ENCODE measurements at places on chromosomes 6 and 20. TPM values are rescaled to one million over a fixed set of nuclear protein-coding genes. Genes with fewer than 3 reads are reported as not detected.

Gene PLN
- 0.55 TPM for total RNA-seq

Gene ISM1
- total RNA-seq = 0.36 TPM

DNA sequence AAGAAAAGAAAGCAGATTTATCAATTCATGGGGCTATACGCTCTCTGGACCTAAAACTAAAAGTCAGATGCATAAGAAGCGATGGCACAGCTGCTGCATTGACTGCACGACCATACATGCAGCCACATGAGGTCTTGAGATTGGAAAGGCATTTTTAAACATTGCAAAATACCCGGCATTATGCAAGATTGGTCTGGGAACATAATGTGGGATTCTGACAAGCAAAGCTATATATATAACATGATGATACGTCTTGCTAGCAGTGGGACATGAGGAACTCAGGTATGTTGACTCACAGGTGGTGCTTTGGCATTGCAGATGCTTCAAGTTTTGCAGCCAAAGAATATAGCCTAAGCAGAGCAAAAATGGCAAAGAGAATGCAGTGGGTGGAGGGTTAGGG lies 55.1 kb downstream of the SAMD3 start:
- no peak for DNase-seq

DNA sequence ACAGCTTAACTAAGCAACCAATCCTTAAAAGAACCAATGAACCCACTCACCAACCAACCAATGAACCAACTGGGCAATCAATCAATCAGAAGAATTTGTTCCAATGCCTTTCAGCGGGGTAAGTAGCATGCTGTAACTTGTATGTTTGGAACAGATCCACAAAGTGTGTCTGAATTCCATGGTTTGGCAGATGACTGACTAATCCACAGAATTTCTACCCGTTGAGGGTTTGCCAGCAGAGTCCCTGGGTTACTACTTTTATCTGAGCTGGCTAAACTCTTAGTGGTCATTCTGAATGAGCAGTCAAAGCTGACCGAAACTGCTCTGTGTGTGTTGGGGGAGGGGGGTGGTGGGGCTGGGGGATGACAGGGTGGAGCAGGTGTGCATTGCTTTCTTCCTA lies 125.0 kb upstream of the JAG1 start:
- no peak for DNase-seq

Gene PSORS1C1
- total RNA-seq = not detected

DNA sequence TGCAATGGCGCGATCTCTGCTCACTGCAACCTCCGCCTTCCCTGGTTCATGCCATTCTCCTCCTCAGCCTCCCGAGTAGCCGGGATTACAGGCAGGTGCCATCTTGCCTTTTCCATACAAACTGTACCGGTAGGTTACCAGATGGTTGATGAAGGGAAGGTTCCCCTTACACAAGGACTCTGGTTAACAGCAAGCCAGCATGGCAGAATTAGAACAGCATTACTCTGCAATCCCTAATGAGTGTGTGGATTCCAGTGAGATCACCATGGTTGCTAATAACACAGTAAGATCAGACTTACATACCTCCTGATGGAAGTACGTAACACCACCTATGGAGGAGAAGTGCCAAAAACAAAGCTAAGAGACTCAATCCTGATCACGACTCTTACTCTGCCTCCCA lies 51.7 kb downstream of the TTI1 start:
- DNase-seq = no peak

Gene ANGPT4
- not detected for total RNA-seq

GRCh38 chr6:138246650-138247440 lies 28.6 kb upstream of the PBOV1 start:
- DNase-seq = no peak

Gene ARG1
- not detected for total RNA-seq

- no peak for DNase-seq
Observed at GRCh38 chr6:48061265-48061990, 49.6 kb downstream of the PTCHD4 start.

GRCh38 chr6:42171813-42172581 lies 1.2 kb upstream of the GUCA1A start:
- no peak for DNase-seq

Gene DCDC2
- 22.2 TPM for total RNA-seq

DNA sequence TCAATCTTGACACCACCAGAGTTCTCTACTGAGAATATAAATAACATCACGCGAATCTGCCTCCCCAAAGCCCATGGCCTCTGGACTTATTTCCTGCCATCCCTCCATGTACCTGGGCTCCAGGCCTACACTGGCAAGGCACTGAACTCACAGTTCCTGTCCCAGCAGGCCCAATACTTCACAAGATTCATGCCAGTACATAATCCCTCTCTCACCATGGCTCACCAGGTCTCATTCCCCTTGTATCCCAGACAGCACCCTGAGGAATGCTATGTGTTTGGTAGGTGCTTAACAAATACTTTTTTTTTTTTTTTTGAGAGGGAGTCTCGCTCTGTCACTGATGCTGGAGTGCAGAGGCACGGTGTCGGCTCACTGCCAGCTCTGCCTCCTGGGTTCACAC lies 1.9 kb downstream of the KIF16B start:
- DNase-seq = no peak

GRCh38 chr6:74735304-74735703 lies 470.5 kb downstream of the COL12A1 start:
- no peak for DNase-seq

DNA sequence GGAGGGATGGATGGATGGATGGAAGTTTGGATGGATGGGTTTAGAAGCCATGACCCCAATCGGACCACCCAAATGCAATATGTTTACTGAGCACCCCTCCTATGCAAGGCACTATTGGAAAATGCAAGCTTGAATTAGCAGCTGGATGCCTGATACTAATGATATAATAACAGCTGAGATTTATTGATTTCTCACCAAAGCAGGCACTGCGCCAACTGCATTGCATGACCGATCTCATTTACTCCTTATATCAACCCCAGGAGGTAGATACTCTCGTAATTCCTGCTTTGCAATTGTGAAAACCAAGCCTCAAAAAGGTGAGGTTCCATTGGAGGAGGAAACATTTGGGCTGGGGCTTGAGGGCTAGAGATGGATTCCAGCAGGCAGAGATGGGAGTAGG lies 89.7 kb downstream of the KCNB1 start:
- DNase-seq = no peak

Gene OTOR
- not detected for total RNA-seq

DNA sequence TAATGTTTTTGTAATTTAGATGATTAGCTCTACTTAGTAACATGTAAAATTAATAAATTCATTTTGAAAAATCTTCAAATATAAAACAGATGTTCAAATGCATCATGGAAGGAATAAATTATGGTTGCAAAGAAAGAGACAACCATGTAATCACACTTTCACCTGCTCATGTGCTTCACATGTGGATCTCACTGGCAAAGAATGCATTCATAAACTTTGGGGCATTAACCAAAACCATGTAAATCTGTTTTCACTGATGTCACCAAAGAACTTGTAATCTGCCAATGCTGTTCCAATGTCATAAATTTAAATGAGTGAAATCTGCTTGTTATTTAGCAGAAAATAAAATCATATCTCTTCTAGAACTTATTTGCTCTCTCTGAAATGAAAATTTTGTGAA lies 142.7 kb downstream of the TENT5A start:
- DNase-seq = no peak
